Esophagus squamous epithelium (tissue), 5 donors: ENCODE measurements at places on chromosomes 16 and 17.

GRCh38 chr16:84103678-84104077 is 13.1 kb downstream of the MBTPS1 start:
- no peak for DNase-seq
- no peaks in the 10 kb centered on the region for H3K27me3 ChIP-seq
- peaks cover 68% of the 10 kb centered on the region for H3K4me1 ChIP-seq

DNA sequence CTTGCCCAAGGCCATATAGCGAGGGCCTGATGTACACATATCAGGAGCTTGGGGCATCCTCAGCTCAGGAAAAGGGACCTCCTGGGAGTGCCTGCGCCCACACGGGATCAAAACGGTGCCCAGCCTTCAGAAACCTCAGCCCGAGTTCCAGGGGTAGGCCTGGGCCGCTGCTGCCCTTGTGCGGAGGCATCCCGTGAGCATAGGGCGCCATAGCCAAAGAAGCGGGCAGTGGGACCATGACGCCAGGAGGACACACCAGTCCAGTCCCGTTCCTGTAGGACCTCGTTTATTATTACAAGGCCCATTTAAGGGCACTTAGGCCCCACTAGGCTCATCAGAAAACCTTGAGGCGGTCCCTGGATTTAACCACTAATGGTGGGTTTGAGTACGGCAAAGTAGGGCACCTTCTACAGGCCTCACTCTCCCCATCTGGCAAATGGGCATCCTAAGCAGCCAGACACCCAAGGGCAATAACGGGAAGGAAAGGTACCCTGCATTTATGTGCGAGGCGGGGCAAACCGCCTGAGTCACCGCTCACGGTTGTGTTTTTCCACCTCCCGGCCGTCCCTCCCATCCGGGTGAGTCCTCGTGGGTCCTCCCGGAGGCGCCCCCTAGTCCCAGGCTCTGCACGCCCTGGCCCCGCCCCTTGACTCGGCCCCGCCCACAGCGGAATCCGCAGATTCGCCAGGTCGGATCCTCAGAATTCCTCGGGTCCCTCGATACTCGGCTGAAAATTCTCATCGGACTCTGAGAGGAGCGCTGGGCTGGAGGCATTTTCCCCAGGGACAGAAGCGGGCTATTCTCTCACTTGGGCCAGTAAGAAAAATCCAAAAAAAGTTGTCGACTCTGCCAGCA is 726 bp upstream of the SETD1A start:
- H3K27me3 ChIP-seq, result no peaks in the 10 kb centered on the region
- H3K27ac ChIP-seq, result peak overlapping the region; percentile 93
- H3K4me1 ChIP-seq, result peaks cover 17% of the 10 kb centered on the region
- peaks cover 18% of the 10 kb centered on the region for H3K36me3 ChIP-seq
- DNase-seq, result no peak

- H3K27ac ChIP-seq, result no peak overlapping the region
- H3K36me3 ChIP-seq, result no peaks in the 10 kb centered on the region
- H3K4me3 ChIP-seq, result no peak overlapping the region
- no peak for DNase-seq
Observed at GRCh38 chr17:19713901-19714361, 2.5 kb downstream of the SLC47A2 start.

- H3K36me3 ChIP-seq, result no peaks in the 10 kb centered on the region
- peak overlapping the region; percentile 93 for H3K27ac ChIP-seq
- DNase-seq, result no peak
- H3K4me1 ChIP-seq, result peaks cover 31% of the 10 kb centered on the region
- no peak overlapping the region for H3K4me3 ChIP-seq
Observed at GRCh38 chr17:39755554-39756379, 18.0 kb downstream of the GRB7 start.

DNA sequence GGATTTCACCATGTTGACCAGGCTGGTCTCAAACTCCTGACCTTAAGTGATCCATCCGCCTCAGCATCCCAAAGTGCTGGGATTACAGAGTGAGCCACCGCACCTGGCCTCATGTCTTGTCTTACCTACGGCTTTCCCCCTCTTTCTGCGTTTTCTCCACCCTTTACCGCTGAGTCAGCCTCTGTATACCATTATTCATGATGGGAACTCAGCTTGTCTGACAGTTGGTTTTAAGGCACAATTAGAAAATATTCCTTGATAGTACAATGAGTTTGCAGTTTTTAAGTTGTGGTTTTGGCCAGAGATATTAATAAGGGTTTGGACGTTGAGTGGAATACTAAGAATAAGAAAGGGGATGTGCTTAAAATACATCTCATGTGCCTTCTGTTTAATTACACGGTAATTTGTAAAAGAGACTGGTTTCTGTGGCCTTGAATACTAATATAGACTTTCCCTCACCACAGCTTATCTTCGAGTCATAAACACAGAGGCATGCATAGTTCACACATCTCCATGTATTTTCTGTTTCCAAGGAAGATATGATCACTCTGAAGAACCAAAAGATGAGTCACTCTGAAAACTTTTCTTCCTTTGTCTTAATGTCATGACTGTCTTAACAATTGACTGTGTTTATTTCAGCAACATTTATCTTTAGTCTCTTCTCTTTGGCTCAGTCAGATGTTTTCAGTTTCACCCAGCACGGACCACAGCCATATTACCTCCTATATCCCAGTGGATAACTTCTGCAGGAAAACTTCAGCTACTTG is 54.4 kb downstream of the PITPNC1 start:
- no peaks in the 10 kb centered on the region for H3K27me3 ChIP-seq
- H3K4me3 ChIP-seq, result no peak overlapping the region
- H3K27ac ChIP-seq, result peak overlapping the region; percentile 64
- no peak for DNase-seq
- H3K4me1 ChIP-seq, result peaks cover 49% of the 10 kb centered on the region
- no peaks in the 10 kb centered on the region for H3K36me3 ChIP-seq

- H3K27me3 ChIP-seq, result no peaks in the 10 kb centered on the region
- H3K27ac ChIP-seq, result no peak overlapping the region
- H3K36me3 ChIP-seq, result peaks cover 22% of the 10 kb centered on the region
- peaks cover 20% of the 10 kb centered on the region for H3K4me1 ChIP-seq
- no peak overlapping the region for H3K4me3 ChIP-seq
Observed at GRCh38 chr17:55086635-55087058, 118.1 kb downstream of the STXBP4 start.

- H3K4me1 ChIP-seq, result peaks cover 19% of the 10 kb centered on the region
- H3K36me3 ChIP-seq, result no peaks in the 10 kb centered on the region
- no peak for DNase-seq
- no peaks in the 10 kb centered on the region for H3K27me3 ChIP-seq
- H3K27ac ChIP-seq, result no peak overlapping the region
Observed at GRCh38 chr16:78458588-78458987, 359.1 kb downstream of the WWOX start.

DNA sequence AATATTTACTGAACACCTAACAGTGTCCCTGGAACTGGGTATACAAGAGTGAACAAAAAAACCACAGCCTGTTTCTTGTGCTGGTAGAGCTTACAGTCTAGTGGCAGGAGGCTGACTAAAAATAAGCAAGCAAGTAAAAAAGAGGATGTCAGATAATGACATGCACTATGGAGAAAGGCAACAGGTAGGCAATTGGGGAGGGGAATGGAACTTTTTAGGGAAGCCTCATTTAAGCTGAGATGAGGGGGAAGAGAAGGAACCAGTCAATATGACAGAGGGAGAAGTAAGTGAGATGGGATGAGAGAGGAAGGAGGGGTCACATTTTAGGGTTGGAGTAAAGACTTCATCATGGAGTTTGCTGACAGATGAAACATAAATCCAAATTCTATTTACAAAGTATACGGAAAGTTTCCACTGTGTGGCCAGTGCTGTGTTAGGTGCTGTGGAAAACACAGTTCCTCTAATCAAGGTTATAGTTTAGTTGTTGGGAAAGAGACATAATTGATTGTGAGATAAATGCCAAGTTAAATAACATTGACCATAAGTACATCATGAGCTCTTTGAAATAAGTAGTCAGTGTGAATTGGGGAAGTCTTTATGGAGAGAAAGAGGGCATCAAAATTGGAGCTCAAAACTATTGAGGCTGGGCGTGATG is 251.4 kb downstream of the FTO start:
- H3K4me3 ChIP-seq, result no peak overlapping the region
- no peak overlapping the region for H3K27ac ChIP-seq
- no peaks in the 10 kb centered on the region for H3K36me3 ChIP-seq
- DNase-seq, result no peak

DNA sequence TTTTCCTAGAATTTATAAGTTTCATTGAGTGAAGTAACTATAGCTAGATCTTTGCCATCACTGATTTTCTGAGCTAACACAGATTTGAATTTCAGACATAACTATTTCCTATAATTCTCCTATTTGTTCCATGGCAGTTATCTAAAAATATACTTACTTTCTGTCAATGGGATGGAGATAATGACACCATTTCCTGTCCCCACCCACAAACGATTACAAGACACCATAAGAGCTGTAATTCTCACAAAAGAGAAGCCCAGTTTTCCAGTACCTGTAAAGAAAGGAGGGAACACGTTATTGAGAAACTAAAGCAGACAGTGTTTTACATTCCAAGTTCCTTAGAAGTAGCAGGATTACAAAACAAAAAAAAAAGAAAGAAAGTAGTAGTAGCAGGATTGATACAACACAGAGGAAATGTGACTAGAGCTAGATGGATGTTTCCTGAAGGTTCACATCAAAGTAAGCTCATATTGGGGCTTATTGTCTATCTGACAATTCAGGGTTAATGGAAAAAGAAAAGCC is 110.9 kb upstream of the TOB1 start:
- no peak overlapping the region for H3K4me3 ChIP-seq
- no peak overlapping the region for H3K27ac ChIP-seq
- no peaks in the 10 kb centered on the region for H3K4me1 ChIP-seq
- DNase-seq, result no peak
- H3K27me3 ChIP-seq, result no peaks in the 10 kb centered on the region

DNA sequence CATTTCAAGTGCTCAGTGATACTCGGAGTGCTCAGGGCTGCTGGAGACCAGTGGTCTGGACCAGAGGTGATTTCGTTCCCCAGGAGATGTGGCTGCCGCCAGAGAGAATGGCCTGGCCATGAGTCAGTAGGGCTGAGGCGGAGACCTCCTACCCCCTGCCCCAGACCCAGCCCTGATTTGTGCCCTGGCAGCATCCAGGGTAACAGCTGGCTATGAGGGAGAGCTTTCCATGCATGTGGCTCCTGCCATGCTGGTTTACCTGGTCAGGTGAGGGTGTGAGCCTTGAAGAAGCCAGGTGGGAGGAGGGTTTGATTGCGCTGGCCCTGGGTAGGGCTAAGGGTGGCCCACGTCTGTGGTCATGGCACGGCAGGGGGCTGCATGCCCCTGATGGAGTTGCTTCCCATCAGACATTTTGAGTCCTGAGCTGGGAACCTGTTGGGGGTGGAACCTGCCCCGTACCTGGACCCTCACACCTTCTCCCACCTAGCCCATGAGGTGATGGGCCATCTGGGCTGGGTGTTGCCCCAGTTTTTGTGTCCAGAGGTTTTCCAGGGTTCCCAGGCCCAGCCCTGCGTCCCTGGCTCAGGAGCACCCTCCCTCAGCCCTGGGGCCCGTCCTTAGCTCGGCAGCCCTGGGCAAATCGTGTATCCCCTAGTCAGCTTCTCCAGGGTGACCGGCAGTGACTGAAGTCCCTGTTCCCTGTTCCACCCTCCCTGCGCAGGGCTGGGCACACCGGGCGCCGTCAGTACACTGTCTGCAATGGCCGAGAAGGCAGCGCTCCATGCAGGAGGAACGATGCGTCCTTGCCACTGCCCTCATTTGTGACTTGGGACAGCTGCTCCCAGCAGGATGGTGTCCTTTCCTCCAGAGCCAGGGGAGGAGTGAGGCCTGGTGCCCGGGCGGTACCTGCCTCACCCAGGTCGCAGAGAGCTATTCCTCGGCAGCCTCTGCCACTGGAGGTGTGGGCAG is 9.0 kb upstream of the CSNK1D start:
- DNase-seq, result no peak
- H3K4me3 ChIP-seq, result no peak overlapping the region
- H3K27ac ChIP-seq, result peak overlapping the region; percentile 69

- H3K27me3 ChIP-seq, result peaks cover 3% of the 10 kb centered on the region
- peak overlapping the region; percentile 49 for H3K27ac ChIP-seq
- DNase-seq, result no peak
- H3K4me1 ChIP-seq, result peaks cover 37% of the 10 kb centered on the region
- H3K36me3 ChIP-seq, result no peaks in the 10 kb centered on the region
Observed at GRCh38 chr17:57215317-57215716, 41.0 kb upstream of the MSI2 start.

- H3K27ac ChIP-seq, result no peak overlapping the region
- no peak overlapping the region for H3K4me3 ChIP-seq
- no peaks in the 10 kb centered on the region for H3K27me3 ChIP-seq
- H3K4me1 ChIP-seq, result peaks cover 45% of the 10 kb centered on the region
- no peak for DNase-seq
Observed at GRCh38 chr16:81635063-81635937, 143.8 kb upstream of the PLCG2 start.

DNA sequence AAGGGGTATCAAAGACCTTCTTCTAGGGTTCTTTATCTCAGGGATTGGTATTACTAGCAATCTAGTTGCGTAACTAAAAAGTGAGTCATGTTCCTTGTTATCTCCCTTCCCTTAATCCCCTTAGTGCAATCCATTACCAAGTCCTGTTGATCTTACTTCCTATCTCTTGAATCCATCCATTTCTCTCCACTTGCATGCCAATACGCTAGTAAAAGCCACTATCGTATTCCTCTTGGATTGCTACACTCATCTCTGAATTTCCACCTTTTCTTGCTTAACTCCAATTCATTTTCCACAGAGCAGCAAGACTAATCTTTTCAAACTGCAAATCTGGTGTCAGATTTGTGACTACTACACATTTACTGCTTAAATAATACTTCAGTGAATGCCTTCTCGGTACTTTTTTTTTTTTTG is 1.8 kb upstream of the ADAT1 start:
- H3K4me1 ChIP-seq, result peaks cover 40% of the 10 kb centered on the region
- H3K27me3 ChIP-seq, result no peaks in the 10 kb centered on the region
- DNase-seq, result no peak
- H3K4me3 ChIP-seq, result no peak overlapping the region
- peaks cover 32% of the 10 kb centered on the region for H3K36me3 ChIP-seq

GRCh38 chr16:47581114-47581513 is 120.0 kb downstream of the PHKB start:
- H3K4me3 ChIP-seq, result no peak overlapping the region
- no peak for DNase-seq
- no peaks in the 10 kb centered on the region for H3K4me1 ChIP-seq
- no peak overlapping the region for H3K27ac ChIP-seq
- H3K36me3 ChIP-seq, result no peaks in the 10 kb centered on the region

GRCh38 chr16:23066676-23067075 is 82.6 kb downstream of the USP31 start:
- peaks cover 7% of the 10 kb centered on the region for H3K4me1 ChIP-seq
- DNase-seq, result no peak
- no peak overlapping the region for H3K27ac ChIP-seq

DNA sequence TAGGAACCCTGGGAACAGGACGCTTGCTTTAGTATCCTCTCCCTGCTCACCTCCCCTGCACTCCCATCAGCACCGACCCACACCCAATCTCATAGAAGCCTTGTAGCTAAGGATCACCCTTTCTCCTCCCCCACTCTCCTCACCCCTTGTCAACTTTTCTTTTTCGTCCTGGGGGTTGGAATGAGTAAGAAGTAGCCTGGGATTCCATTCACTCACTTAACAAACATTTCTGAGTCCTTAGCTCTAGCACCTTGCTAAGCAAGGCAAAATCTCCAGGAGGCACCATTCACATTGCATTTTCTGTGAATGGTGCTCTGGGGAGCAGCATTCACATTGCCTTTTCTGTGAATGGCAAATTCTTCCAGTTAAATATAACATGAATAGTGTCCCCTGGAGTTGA is 1.1 kb upstream of the PGAP3 start:
- peaks cover 19% of the 10 kb centered on the region for H3K36me3 ChIP-seq
- peak overlapping the region; percentile 93 for H3K27ac ChIP-seq
- peak overlapping the region; percentile 78 for H3K4me3 ChIP-seq
- no peaks in the 10 kb centered on the region for H3K27me3 ChIP-seq
- H3K4me1 ChIP-seq, result peaks cover 13% of the 10 kb centered on the region
